ENCODE measurements at places on chromosomes 7 and 10. TPM values are rescaled to one million over a fixed set of nuclear protein-coding genes. Genes with fewer than 3 reads are reported as not detected.

The FKBP6 gene
- total RNA-seq, result not detected

The PTF1A gene
- 50.7 TPM for total RNA-seq

GRCh38 chr10:14543046-14543903, 212.6 kb upstream of the FRMD4A start:
- peaks cover 20% of the 10 kb centered on the region for H3K4me1 ChIP-seq
- H3K36me3 ChIP-seq, result peaks cover 13% of the 10 kb centered on the region
- DNase-seq, result no peak

GRCh38 chr7:73900286-73900685, 39.3 kb downstream of the TMEM270 start:
- DNase-seq, result no peak
- H3K36me3 ChIP-seq, result no peaks in the 10 kb centered on the region
- H3K27ac ChIP-seq, result no peak overlapping the region
- H3K4me3 ChIP-seq, result no peak overlapping the region
- H3K4me1 ChIP-seq, result no peaks in the 10 kb centered on the region

The ERVW-1 gene
- not detected for total RNA-seq

The NET1 gene
- total RNA-seq, result 97.5 TPM

DNA sequence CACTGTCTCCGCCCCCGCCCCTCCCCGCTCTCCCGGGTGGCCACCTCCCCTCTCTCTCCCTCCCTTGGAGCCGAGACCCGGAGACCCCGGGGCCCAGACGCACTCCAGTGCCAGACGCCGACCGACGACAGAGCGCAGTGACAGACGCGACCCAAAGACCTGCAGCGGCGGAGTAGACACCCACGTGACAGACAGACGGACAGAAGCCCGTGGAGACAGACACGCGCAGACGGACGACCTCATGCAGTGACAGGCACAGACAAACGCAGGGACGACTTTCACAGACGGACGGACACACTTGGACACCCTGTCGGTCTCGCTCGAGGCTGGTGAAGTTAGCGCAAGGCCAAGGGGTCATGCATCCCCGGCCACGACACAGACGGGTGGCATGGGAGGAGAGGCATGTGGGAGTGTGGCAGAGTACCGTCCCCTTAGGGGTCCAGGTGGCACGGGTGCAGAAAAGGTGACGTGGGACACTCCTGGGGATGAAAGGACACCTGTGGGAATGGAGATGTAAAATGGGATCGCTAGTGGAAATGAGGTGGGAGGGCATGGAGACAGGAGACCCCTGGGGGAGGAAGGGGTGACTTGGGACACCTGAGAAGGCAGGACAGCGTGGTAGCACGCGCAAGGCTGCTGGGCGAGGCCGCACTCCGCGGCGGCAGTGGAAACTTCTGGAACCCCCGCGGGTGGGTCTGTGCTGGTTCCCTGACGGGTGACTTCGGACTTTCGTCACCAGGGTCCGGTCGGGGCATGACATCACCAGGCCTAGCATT, 456 bp upstream of the ACHE start:
- no peak for DNase-seq
- peaks cover 17% of the 10 kb centered on the region for H3K4me1 ChIP-seq
- H3K27me3 ChIP-seq, result peaks cover 28% of the 10 kb centered on the region
- H3K4me3 ChIP-seq, result peak overlapping the region; percentile 77

GRCh38 chr10:78568620-78569019, 500.1 kb upstream of the ZMIZ1 start:
- peaks cover 32% of the 10 kb centered on the region for H3K4me1 ChIP-seq
- no peak for DNase-seq
- no peak overlapping the region for H3K27ac ChIP-seq
- no peak overlapping the region for H3K4me3 ChIP-seq
- no peaks in the 10 kb centered on the region for H3K36me3 ChIP-seq

GRCh38 chr7:158313931-158314330, 273.7 kb downstream of the PTPRN2 start:
- peaks cover 5% of the 10 kb centered on the region for H3K36me3 ChIP-seq
- H3K27me3 ChIP-seq, result peaks cover 8% of the 10 kb centered on the region
- H3K4me1 ChIP-seq, result no peaks in the 10 kb centered on the region
- no peak for DNase-seq

The PAX4 gene
- 23.6 TPM for total RNA-seq

- no peaks in the 10 kb centered on the region for H3K36me3 ChIP-seq
- peaks cover 12% of the 10 kb centered on the region for H3K4me1 ChIP-seq
- no peak for DNase-seq
- H3K27me3 ChIP-seq, result peaks cover 16% of the 10 kb centered on the region
- peak overlapping the region; percentile 57 for H3K27ac ChIP-seq
These were observed 612.1 kb upstream of the MGMT start for GRCh38 chr10:128854963-128855362.

GRCh38 chr7:18532813-18533212, 37.3 kb downstream of the HDAC9 start:
- DNase-seq, result no peak
- H3K36me3 ChIP-seq, result no peaks in the 10 kb centered on the region
- H3K27ac ChIP-seq, result no peak overlapping the region
- H3K27me3 ChIP-seq, result no peaks in the 10 kb centered on the region
- no peak overlapping the region for H3K4me3 ChIP-seq

The CASP7 gene
- 12.8 TPM for total RNA-seq

DNA sequence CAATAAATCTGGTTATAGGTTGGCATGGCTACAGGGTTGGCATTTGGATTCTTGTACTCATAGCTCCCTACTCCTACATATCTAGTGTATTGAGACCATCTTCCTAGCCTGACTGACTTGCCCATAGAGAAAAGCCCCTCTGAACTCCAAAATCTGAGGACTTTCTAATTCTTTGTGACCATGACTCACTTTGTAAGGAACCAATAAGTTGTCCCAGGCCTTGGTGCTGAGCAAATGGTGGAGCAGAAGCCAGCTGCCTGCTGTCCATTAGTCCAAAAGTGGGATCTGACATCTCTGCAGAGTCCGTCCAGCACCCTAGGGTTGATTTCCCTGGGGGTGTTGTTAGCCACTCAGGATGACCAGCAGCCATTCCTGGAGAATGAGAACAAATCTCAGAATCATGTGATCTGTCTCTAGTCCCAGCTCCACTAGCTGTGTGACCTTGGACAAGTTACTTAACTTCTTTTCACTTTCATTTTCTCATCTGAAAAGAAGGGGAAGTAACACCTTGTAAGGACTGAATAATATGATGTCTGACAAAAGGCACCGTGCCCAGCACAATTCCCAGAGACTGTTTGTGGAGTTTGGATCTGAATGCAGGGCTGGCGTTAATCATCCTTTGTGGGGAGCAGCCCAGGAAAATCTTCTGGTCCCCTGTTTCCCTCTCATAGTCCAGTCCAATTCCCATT, 44.1 kb downstream of the MTURN start:
- H3K4me1 ChIP-seq, result peaks cover 7% of the 10 kb centered on the region
- DNase-seq, result no peak
- no peak overlapping the region for H3K4me3 ChIP-seq
- no peaks in the 10 kb centered on the region for H3K36me3 ChIP-seq
- no peaks in the 10 kb centered on the region for H3K27me3 ChIP-seq

The AGR2 gene
- 56.3 TPM for total RNA-seq

The UCMA gene
- not detected for total RNA-seq

GRCh38 chr10:7378602-7379403, 32.0 kb downstream of the SFMBT2 start:
- no peaks in the 10 kb centered on the region for H3K27me3 ChIP-seq
- H3K36me3 ChIP-seq, result peaks cover 12% of the 10 kb centered on the region
- H3K4me3 ChIP-seq, result no peak overlapping the region
- no peaks in the 10 kb centered on the region for H3K4me1 ChIP-seq
- no peak overlapping the region for H3K27ac ChIP-seq
